ENCODE measurements at places on chromosomes 1 and 21.

- peak; percentile 11 for DNase-seq
These were observed 459.8 kb downstream of the KCNT2 start for GRCh38 chr1:196148367-196148970.

DNA sequence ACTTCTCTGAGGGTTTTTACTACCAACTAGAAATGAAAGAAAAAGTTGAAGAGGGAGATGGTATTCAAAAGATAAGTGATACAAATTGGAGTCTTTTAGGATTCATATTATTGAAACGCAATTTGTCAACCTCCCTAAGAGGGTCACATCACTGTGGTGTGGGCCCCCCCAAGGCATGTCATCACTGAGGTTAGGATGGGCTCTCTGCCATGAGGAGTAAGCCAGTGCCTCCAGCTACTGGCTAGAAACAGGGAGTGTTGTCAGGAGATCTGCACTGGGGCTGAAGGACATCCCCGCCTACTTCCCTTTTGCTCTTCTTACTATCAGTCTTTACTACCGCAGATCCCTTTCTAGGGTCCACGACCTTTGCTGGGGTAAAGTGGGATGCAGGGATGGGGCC lies 25.9 kb downstream of the ITSN1 start:
- DNase-seq: no peak

GRCh38 chr1:54814126-54814498 lies 13.0 kb upstream of the TTC22 start:
- DNase-seq: no peak

DNA sequence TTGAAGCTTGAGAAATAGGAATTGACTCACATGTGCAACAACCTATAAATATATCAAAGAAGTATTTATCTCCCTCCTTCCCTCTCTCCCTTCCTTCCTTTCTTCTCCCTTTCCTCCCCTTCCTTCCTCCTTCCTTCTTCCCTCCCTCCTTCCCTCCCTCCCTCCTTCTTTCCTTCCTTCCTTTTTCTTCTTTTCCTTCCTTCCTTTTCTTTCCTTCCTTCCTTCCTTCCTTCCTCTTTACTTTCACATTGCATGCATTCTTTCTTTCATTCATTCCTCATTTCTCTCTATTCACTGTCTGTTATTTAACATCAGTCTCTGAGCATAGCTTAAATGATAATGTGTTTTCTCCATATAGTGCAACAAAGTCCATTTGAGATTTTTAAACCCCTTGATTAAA lies 214.2 kb downstream of the CHRM3 start:
- no peak for DNase-seq

- peak; percentile 83 for DNase-seq
These were observed 6.7 kb upstream of the PTPN14 start for GRCh38 chr1:214557952-214558735.

GRCh38 chr1:74971982-74972381 lies 162.2 kb upstream of the LHX8 start:
- DNase-seq: no peak

- no peak for DNase-seq
These were observed 18.6 kb upstream of the KCNQ4 start for GRCh38 chr1:40764981-40765380.

All from non-pigmented ciliary epithelial cell (primary cell).